ENCODE measurements at places on chromosomes 4 and X.

GRCh38 chr4:38040619-38041018, 80.4 kb downstream of the PTTG2 start:
- DNase-seq, result no peak

- DNase-seq, result no peak
Measured at GRCh38 chr4:148286012-148286411, 156.2 kb downstream of the NR3C2 start.

- DNase-seq, result no peak
Measured at GRCh38 chr4:10861036-10861435, 176.5 kb upstream of the CLNK start.

- no peak for DNase-seq
Measured at GRCh38 chr4:18847249-18847890, 825.8 kb upstream of the LCORL start.

GRCh38 chr4:5165420-5166369, 114.4 kb downstream of the STK32B start:
- no peak for DNase-seq

- no peak for DNase-seq
Measured at GRCh38 chr4:116638592-116638991, 446.8 kb downstream of the TRAM1L1 start.

DNA sequence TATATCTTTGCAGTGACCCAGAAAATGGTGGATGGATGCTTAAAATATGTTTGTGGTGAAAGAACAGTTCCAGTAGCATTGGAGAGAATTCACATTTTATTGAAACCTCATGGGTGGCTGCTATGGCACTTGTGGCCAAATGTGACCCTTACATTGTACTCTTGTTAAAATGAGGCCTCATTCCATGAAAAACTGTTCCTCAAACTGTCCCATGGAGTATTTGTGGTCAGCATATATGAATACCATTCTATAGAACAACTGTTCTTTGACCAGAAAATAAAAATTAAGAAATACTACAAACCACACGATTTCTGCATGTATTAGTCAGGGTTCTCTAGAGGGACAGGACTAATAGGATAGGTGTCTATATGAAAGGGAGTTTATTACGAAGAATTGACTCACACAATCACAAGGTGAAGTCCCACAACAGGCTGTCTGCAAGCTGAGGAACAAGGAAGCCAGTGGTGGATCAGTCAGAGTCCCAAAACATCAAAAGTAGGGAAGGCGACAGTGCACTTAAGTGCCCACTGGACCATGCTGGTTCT, 35.1 kb downstream of the GEMIN8 start:
- DNase-seq, result no peak

DNA sequence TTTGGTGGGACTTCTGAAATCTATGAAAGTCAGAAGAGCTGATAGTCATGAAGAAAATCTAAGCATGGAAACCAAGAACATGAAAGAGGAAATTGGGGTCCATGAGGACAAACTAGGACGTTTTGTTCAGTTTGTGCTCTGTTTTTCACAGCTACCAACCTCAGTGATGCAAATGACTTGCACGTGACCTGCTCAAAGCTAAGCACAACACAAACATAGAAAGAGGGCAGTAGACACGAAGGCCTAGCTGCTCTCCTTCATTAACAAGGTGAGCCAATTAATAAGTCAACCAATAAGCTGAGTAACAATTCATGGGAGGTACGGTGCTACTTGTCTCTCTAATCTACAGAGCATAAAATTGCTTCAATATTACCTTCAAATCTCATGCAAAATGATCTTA, 684.1 kb downstream of the TRAM1L1 start:
- DNase-seq, result no peak

DNA sequence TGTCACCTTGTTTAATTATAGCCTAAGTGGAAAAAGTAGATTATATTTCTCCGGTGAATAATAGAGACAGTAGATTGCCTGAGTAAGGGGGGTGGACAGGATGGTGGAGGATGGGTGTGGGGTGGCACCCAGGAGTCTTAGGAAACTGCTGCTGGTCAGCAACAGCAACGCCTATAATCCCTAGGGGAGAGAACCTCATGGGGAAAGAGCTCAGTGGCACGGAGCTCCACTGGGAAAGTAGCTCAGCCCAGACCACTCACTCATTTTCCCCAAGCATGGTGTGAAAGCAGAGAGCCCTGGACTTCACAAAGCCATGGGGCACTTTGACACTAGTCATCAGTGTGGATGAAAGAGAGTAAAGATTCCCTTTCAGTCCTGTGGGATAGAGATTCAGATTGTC, 31.1 kb downstream of the METTL14 start:
- no peak for DNase-seq

GRCh38 chrX:76893930-76894329, 466.4 kb downstream of the MAGEE1 start:
- no peak for DNase-seq

DNA sequence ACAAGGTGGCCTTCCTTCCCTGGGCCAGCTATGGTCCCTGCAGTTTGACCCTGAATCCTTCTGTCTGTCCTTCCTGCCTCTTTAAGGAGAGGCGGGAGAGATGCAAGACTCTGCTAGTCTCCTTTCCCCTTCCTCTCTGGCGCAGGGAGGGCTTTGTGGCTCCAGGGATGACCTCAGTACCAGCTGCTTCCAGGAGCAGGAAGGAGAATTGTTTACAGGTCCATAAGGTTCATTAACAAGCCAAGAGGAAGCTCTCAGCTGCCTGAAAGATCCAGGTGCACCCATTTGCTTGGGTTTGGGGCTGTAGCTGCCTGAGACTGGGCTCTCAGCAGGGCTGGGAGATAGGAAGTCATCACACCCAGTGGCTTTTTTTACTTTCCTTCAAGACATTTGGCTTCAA, 4.0 kb upstream of the FATE1 start:
- no peak for DNase-seq

GRCh38 chr4:78863254-78863869, 75.9 kb downstream of the PAQR3 start:
- DNase-seq, result no peak

GRCh38 chr4:164615964-164616363, 138.0 kb upstream of the SMIM31 start:
- DNase-seq, result no peak

DNA sequence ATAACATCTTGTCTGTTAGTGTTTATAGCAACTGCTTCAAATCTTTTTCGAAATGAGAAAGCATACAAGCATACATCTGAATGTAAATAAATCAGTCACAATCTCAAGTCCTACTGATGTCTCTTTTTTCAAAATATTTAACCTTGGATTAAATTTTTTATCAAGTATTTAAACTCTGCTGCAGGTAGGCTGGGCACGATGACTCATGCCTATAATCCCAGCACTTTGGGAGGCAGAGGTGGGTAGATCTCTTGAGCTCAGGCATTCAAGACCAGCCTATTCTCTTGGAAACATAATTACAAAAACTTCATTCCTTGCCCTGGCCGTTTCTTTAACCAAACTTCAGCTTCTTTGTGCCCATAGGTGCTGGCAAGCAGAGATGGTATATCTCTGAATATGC, 540.3 kb upstream of the GALNT7 start:
- DNase-seq, result no peak

DNA sequence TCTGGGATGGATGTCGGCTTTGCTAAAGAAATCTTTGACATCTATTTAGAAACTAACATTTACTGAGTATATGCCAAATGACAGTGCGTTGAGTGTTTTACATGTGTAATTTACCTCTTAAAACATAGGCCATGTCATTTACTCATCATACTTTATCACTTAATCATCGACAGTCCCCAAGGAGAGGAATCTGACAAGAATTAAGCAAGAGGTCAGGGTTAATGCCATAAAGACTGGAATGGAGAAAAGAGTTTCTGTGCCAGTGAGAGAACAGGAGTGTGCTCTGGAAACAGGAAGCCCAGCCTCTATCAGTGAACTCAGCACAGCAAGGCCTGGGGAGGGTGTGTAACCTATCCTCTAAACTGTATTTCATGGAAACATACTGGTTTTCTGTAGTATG, 28.0 kb upstream of the AMOT start:
- DNase-seq, result no peak

DNA sequence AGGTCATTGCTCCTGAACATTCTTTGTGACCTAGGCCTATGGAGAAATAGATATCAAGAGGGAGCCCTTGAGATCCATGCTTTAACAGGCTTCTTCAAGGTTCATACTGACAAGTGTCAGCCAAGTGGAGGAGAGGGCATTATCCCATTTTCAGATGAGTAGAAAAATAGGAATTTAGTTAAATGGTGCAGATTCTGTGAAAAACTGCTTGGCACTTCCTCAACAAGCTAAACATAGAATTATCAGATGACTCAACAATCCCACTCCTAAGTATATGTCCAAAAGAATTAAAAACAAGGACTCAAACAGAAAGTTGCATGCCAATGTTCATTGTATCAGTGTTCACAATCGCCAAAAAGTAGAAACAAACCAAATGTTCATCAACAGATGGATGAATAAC, 43.8 kb upstream of the KCNIP4 start:
- no peak for DNase-seq

DNA sequence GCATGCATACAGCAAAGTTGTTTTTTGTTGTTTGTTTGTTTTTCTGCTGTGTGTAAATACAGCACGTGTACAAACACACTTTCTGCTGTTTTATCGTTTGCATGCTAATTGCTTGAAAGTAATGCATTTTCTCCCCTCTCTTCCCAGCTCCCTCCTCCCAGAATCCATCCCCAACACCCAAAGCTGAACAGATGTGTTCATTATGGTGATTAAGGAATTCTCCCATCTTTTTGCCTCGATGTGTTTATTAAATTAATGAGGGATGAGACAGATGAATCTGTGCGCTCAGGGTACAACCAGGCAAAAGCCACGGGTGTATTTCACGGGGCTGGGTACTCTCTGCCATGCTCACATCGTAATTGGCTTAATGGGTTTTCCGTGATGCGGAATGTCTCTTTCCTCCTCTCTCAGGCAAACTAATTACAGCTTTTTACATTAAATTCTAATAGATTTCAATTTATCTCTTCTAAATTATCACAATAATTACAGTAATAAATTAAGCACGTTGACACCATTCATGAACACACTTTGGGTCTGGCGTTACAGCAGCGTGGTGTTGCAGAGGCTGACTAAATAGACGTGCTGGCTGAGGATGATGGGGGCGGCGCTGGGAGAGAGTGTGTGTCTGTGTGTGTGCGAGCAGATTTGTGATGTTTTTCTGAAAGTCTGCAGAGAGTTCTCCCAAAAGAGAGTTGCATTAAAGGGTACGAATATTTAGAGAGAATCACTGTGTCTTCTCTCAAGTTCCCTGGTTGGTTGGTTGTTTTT, 117.7 kb downstream of the CRLF2 start:
- no peak for DNase-seq

DNA sequence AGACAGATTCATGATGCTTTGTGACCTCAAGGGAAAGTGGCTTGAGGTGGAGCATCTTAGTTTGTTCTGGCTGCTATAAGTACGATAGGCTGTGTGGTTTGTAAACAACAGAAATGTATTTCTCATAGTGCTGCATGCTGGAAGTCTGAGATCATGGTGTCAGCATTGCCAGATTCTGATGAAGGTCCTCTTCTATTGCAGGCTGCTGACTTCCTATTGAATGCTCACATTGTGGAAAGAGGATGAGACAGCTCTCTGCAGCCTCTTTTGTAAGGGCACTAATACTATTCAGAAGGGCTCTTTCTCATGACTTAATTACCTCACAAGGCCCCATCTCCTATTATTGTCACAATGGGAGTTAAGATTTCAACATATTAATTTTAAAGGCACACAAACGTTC, 1674.0 kb upstream of the PCDH7 start:
- DNase-seq, result no peak

DNA sequence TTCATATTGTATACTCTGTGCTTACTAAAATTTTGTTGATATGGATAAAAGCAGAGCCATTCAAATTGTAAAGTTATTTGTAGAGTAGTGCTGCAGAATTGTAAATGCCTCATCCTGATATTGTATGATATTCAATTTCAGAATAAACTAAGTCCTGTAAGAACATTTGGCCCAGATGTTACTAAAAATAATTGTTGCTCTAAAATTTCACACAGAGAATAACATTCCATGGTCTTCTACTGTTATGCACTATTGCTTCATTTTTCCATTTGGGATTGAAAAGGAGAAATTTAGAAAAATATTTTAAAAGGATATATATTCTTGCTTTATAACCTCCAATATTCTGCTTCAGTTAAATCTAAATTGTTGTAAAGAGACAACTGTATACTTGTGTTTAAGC, 195.6 kb downstream of the LARP7 start:
- DNase-seq, result no peak

GRCh38 chr4:189032606-189033338, 893.5 kb downstream of the TRIML1 start:
- no peak for DNase-seq

GRCh38 chr4:97910005-97910404, 233.3 kb downstream of the STPG2 start:
- no peak for DNase-seq

- no peak for DNase-seq
Measured at GRCh38 chr4:152887981-152888380, 48.1 kb upstream of the FHDC1 start.

- DNase-seq, result no peak
Measured at GRCh38 chr4:104146048-104146447, 348.6 kb downstream of the CXXC4 start.

DNA sequence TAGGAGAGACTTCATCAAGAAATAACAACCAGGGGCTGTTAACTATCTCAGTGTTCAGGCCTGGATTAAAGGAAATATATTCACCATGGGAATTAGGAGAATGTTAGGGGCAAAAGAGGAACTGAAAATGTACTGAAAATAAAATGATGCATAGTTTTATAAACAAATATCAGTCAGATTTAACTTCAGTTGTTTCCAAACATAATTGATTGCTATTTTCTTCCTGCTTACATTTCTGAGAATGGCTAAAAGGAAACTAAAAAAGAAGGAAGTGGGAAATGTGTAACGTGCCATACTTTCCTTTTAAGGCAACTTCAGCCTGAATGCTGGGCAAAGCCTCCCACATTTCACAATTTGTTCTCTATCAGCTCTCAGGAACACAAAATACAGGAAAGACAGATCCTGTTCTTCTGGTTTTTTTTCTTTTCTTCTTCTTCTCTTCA, 178.1 kb downstream of the MAML3 start:
- DNase-seq, result no peak

GRCh38 chr4:85520765-85521749, 46.1 kb downstream of the ARHGAP24 start:
- DNase-seq, result no peak

- no peak for DNase-seq
Measured at GRCh38 chrX:53320543-53321229, 39.3 kb upstream of the IQSEC2 start.

DNA sequence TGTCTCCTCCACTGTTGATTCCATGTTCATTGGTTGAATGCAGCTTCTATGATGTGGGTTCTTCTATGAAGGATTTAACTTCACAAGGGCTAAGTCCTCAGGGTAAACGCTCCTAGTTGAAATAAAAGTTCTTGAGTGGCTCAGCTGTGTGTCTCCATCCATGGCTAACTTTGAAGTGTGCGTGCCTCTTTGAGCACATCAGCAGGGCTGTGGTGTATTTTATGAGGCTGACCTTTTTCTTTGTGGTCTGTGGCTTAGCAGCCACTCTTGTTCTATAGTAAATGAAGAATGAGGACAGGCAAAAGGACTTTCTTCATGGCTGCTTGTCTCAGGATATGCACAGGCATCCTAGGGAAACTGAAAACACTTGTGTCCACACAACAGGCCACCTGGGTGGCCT, 88.5 kb downstream of the KIT start:
- DNase-seq, result no peak
